Caki2 (cell line): ENCODE measurements at places on chromosomes 5 and 9.

- DNase-seq = no peak
These were observed 199.1 kb upstream of the IER5L start for GRCh38 chr9:129377181-129377580.

DNA sequence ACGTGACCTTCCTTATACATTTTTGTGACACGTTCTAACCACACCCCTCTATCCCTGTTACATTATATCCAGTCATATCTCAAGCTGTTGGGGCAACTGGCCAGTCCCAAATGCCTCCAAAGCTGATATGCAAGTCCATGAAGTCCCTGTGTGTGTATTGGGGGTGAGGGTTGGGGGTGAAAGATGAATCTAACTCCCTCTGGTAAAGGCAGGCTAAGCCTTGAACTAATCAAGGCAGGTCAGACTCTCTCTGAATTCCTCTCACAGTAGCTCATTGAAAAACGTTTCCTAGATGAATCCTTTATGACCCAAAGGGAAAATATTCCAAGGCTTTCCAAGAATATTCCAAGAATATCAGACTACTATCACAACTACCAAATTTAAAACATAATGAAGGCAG lies 174.4 kb downstream of the MUSK start:
- no peak for DNase-seq

DNA sequence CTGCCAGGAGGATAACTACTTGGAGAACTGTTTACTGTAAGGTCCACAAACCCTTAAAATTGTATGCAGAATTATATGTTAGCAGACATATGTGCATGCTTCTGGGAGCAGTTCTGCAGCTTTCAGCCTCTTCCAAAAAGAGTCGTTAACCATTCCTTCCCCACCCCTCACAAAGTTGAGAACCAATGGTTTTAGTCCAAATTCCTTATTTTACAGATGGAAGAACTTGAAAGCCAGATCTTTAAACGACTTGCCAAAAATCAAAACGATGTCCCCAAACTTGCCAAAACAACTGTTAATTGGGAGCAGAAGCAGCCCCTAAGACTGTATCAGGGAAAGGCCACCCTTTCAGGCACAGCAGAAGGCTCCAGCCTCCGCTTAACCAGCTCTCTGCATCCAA lies 266.4 kb upstream of the ANKRD55 start:
- DNase-seq = no peak

- DNase-seq = no peak
These were observed 100.4 kb downstream of the FAM114A2 start for GRCh38 chr5:153938191-153938842.

DNA sequence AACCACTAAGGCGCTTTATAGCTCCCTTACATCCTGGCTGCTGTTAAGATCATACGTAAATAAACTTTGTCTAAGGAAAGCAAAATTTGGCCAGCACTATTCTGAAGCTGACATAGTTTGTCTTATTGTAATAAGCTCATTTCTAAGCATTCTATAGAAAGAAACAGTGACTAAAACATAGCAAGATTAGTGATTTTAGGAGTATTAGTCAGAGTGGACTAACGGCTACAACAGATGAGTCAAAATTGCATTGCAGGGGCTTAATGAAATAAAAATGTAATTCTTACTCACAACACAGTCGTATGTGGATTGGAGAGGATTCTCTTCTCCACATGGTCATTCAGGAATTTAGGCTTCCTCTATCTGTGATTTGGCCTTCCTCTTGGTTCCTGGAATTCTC lies 347.6 kb downstream of the GADD45G start:
- no peak for DNase-seq

- peak; percentile 84 for DNase-seq
These were observed 61.8 kb downstream of the COX7C start for GRCh38 chr5:86679529-86679928.

- no peak for DNase-seq
These were observed 19.6 kb downstream of the TCERG1 start for GRCh38 chr5:146466521-146467349.

GRCh38 chr9:116154334-116154975 lies 864 bp downstream of the PAPPA start:
- DNase-seq = no peak

GRCh38 chr9:86766912-86767311 lies 180.4 kb downstream of the GAS1 start:
- DNase-seq = peak; percentile 86

- DNase-seq = peak; percentile 74
These were observed 502 bp downstream of the NSD1 start for GRCh38 chr5:177133853-177134696.

GRCh38 chr9:127918183-127919107 lies 1.6 kb upstream of the ST6GALNAC4 start:
- no peak for DNase-seq

GRCh38 chr9:100597236-100597635 lies 19.4 kb downstream of the CAVIN4 start:
- DNase-seq = no peak

DNA sequence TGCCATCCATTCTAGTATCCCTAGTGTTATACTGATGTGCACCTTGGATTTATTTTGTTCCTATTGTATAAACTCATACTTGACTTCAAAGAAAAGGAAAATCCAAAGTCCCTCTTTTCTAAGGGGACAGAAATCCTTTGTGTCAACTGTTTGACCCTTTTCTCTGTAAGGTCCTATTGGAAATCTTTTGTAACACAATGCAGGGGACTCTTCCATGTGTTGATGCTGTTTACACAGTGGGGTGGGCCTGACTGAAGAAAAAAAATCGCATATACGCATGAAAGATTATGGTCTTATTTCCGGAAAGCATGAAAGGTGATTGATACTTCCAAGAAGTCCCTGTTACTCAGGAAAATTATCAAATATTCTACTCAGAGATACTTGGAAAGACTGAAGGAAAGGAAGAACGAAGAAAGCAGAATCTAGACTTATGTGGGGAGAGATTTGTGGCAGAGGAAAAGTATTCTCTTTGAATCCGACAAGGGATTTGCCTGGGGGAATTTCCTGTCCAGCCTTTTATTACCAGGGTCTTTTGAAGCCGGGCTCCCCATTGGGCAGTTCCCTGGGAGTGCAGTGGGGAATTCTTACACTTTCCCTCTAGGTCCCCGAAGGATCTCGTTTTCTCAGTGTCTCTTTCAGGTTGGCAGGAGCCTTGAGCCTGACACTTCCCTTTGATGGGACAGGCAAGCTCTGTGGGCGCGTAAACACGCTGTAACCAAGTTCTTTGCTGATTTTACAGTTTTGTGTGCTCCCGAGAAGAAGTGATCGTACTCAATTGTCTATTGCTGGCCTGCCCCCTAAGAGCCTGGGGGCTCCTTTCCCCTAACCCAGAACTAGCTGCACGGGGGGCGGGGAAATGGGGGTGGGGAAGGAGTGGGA lies 779 bp upstream of the VCAN start:
- DNase-seq = no peak

DNA sequence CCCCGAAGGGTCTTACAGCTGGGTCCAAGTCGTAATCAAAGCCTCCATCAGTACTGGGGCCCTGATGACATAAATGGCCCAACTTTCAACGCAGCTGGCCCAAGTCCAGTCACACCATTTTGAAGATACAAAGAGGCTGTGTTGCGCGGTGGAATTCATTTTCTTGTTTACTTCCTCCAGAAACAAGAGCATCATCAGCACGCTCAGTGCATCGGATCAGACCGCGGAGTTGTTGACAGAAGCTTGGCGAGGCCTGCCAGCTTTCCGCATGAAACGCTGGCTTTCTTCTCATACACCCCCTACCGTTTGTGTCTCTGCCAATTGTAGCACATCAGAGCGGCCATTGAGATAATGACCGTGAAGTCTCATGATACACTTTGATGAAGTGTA lies 101.7 kb upstream of the SPATA31D4 start:
- no peak for DNase-seq

GRCh38 chr5:168372356-168372946 lies 81.0 kb downstream of the WWC1 start:
- DNase-seq = no peak

GRCh38 chr5:142145106-142145900 lies 36.7 kb downstream of the NDFIP1 start:
- peak; percentile 52 for DNase-seq

DNA sequence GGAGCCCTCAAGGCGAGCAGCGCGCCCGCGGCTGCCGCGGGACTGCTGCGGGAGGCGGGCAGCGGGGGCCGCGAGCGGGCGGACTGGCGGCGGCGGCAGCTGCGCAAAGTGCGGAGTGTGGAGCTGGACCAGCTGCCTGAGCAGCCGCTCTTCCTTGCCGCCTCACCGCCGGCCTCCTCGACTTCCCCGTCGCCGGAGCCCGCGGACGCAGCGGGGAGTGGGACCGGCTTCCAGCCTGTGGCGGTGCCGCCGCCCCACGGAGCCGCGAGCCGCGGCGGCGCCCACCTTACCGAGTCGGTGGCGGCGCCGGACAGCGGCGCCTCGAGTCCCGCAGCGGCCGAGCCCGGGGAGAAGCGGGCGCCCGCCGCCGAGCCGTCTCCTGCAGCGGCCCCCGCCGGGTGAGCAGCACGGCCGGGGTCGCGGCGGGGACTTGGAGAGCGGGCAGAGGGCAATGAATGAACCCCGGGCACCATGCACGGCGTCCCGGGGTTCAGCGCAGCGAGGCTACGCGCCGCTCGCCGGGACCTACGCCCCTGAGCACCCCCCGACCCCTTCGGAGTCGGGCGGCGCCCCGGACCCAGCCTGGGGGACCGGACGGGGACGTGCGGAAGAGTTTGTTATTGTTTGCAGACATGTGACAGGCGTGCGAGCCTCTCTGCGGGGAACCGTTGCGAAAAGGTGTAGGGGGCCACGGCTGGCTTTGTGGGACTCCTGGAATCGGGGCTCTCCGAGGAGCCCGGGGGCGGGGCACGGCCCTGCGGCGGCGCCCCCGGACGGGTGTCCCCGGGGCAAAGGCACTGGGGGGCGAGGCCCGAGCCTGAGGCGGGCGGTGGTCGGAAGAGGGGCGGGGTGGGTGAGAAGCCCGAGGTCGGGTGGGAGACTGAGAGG lies 553 bp downstream of the MAP3K1 start:
- DNase-seq = peak; percentile 35

GRCh38 chr5:147412561-147412960 lies 97.3 kb downstream of the DPYSL3 start:
- DNase-seq = no peak

- DNase-seq = no peak
These were observed 273.1 kb downstream of the HSPA4 start for GRCh38 chr5:133324926-133325325.

- no peak for DNase-seq
These were observed 59.0 kb downstream of the NACC2 start for GRCh38 chr9:136036050-136036449.

DNA sequence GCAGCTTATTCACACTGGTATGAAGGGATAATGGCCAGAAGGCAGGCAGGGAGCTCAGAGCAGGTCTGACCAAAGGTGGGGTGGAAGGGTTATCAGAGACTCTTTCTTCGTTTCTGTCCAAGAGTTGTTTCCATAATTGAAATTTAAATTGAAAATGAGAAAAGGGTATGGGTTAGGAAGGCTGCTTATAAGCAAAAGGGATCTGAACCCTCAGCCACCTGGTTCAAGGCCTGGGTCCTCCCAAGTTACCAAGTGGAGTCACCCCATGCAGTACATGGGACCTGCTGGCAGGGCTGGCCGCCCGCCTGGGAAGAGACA lies 17.8 kb downstream of the EEIG1 start:
- DNase-seq = no peak

DNA sequence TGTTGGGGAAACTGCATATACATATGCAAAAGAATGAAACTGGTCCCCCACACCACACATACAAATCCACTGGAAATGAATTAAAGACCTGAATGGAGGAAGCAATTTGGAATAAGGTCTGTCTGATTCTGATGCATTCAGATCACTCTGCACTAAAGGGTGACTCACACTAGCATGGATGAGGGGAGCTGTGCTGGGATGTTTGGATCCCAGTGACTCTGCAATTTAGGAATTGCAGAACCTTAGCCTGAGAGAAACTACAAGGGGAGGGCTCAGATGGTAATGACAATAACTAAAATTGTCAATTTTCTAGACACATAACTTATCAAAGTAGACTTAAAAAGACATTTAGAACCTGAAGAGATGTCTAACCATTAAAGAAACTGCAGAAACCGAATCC lies 312.0 kb downstream of the CDK5RAP2 start:
- peak; percentile 31 for DNase-seq

GRCh38 chr9:8733131-8733954 lies 933.8 kb upstream of the DMAC1 start:
- DNase-seq = no peak

DNA sequence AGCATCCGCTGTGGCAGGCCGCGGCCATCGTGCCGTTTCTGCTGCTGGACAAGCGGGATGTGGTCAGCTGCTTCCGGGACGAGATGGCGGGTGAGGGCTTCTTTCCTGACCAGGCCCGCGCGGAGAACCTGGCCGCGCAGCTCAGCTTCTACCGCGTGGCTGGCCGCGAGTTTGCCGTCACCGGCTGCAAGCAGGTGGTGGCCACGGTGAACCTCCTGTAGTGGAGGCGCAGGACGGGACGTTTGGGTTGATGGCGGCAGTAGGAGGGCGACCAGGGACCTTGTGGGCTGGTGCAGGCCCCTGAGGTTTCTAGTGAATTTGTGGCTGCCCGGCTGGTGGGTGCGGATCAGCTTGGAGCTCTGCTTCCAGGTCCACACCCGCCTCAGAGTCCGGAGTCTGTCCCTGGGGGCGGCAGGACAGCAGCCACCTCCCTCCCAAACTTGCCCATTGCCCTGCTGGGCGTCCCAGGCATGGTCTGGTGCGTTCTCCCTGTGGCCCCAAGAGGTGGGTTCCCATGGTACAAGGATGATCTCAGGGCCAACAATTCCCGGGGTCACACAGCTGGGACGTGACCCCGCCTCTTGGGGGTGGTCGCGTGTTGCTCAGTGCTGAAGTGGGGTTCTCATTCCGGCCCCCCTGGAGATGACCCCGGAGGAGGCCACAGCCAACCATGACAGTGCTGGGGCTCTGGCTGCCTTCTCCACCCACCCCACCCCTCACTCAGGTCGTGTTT lies 2.4 kb downstream of the TOR4A start:
- no peak for DNase-seq

- DNase-seq = no peak
These were observed 89.7 kb downstream of the HRH2 start for GRCh38 chr5:175747539-175748060.

DNA sequence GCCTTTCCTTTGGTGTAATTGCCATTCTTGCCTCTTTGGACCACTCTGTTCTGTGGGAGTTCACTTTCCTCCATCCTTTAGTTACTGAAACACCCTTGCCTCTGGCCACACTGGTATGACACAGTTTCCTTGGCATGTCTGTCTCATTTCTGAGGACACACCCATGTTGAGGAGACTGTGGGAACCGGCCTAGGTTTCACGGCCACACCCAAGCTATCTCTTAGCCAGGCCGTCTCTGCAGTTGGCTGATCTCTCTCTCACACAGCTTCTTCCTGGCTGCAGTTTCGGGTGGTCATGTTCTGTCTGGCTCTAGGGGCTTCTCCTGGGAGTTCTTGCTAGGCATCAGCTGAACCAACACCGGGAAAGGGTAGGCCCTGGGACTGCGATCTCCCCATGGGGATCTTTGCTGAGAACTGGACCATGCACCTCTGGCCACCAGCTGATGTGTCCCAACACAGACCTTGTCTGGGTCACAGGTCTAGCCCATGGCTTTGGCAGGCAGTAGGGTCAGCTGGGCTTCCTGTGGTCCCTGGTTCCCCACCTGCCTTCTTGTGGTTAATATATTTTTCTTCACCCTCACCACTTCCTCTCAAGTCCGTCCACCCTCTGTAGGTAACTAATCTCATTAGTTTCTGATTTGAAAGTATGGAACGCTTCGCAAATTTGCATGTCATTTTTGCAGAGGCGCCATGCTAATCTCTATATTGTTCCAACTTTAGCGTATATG lies 24.9 kb downstream of the ARHGEF37 start:
- DNase-seq = peak; percentile 70

- DNase-seq = peak; percentile 86
These were observed 17.2 kb upstream of the GCNT1 start for GRCh38 chr9:76441551-76442322.
